ELR (cell line): ENCODE measurements at places on chromosomes 5 and 9.
A peak's percentile ranks its signal among the peaks of the same experiment; 100 is the strongest.

DNA sequence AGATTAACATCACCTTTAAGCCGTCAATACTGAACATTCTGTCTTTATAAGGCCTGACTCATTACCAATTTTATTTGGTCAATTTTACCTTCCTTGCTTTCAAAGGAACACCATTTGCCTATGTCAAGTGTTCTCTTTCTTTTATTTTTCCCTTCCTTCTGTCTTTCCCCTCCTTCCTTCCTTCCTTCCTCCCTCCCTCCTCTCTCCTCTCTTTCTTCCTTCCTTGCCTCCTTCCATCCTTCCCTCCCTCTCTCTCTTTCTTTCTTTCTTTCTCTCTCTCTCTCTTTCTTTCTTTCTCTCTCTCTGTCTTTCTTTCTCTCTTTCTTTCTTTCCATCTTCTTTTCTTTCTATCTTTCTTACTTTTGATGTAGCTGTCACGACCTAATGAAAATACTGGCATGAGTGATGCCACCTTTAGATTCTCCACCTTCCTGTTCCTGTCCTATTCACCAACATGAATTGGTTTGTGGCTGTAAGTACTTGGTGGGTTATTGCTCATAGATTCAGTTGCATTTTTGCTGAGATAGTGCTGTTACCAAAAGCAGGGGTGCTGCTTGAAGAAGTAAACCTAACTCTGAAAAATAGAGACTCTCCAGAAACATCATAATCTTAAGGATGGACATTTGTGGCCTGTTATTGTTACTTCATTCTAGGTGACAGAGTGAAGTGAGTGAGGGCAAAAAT, 33.8 kb downstream of the DOCK8 start:
- no peak for DNase-seq

GRCh38 chr5:57671371-57671770, 188.8 kb upstream of the ACTBL2 start:
- DNase-seq, result no peak

DNA sequence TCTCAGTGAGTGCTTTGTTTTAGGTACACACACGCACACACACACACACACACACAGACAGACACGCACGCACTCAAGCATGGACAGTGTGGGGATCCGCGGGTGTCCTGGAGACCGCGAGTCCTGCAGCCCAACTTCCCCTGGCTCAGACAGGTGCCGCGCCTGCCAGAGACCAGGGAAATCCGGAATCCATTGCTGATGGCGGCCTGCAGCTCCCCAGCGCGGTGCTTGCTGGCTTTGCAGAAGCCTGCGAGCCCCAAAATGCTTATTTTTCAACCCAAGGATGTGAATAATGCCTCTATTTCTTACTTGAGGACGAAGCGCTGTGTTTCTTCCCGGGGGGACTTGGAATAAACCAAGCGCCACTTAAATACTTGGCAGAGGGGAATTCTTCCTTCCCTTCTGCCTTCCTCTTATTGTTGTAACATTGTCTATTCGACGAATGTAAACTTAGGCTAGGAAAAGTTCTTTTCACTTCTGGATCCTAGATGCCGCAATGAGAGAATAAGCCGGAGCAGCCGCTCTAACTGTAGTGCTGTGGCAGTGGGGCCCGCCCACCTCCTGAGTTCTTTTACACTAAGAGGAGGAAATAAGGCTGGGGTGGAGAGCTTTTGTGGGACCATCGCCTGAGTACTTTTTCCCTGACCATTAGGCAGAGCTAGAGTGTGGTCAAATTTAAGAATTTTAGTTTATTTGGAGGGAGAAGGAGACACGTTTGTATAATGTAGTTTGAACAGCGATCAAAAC, 802 bp downstream of the ITGA2 start:
- DNase-seq, result peak; percentile 69

GRCh38 chr5:124161266-124161665, 585.2 kb downstream of the ZNF608 start:
- DNase-seq, result no peak

DNA sequence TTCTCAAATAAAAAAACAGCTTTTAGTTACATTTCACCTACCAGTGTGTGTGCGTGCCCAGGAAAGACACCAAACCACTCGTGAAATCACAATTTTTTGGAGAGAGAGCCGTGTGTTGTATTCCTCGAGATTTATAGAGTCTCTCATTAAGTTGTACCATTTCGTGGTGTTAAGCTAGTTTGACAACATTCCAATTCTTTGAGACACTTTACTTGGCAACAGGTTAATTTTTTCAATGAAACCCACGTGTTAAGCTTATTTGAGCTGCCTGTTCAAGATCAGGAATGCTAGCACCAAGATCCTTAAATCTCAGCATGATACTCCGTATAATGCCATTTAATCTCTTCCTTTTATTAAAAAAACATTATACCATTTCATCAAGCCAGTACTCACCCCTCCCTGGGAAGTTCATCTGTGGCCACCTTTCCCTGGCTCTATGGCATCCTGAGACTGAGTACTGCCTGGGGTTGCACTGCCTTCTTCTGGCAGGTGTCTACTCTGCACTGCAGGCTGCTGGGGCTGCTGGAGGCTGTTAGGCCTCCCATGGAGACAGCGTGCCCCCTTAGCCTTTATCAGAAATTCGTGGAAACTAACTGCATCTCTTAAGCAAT, 143.7 kb downstream of the ARHGAP26 start:
- DNase-seq, result no peak

DNA sequence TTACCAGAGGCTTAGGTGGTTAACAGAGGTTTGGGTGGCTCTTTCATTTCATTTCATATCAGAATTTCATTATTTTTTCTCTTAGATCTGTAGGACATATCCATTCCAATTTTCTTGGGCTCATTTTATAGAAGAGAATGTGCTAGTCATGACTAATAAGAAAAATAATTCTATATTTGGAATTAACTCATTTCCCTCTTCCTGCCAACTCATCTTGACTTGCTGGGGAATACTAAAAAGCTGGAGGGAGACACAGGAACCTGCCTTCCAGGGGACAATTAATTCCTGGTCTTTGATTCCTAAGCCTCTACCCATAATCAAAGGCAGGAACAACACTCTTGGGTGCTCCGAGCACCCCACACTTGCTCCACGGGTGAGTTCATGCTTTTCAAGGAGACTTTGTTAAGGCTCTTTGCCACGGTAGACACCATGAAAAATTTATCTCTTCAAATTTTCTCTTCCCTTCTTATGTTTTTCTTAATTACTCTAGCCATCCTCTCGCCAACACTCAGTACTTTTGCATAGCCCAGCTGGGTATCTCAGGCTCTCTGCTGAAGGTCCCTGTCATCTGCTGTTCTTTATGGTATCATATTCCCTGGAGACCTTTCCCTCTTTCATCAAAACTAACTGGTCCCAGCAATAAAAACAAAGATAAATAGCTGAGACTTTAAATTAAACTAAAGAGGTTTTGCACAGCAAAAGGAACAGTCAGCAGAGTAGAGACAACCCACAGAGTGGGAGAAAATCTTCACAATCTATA, 273.9 kb downstream of the NPR3 start:
- peak; percentile 65 for DNase-seq

- no peak for DNase-seq
Observed at GRCh38 chr5:172852490-172853354, 18.7 kb downstream of the ERGIC1 start.

DNA sequence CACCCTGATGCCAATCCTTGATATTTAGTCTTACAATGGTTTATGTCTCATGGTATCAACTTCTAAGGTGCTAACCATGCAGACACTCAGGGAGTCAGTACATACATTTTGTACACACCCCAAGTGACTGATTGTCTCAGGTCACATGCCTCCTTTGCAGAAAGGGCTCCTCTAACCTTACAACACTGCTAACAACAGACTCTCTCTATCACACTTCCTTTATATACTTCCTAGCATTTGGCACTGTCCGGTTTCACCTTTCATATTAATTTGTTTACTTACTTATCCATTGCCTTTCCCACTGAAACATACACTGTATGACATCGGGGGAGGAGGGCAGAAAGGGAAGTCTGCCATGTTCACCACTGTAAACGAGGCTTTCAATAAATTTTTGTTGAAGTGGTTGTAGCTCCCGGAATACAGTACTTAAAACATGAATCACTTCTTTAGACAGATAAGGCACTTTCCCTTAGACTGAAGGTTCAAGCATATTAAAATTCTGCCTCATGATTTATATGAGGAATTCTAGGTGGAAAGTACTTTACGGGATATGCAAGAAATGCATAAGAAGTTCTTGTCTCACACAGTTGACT, 20.6 kb downstream of the EMB start:
- no peak for DNase-seq

DNA sequence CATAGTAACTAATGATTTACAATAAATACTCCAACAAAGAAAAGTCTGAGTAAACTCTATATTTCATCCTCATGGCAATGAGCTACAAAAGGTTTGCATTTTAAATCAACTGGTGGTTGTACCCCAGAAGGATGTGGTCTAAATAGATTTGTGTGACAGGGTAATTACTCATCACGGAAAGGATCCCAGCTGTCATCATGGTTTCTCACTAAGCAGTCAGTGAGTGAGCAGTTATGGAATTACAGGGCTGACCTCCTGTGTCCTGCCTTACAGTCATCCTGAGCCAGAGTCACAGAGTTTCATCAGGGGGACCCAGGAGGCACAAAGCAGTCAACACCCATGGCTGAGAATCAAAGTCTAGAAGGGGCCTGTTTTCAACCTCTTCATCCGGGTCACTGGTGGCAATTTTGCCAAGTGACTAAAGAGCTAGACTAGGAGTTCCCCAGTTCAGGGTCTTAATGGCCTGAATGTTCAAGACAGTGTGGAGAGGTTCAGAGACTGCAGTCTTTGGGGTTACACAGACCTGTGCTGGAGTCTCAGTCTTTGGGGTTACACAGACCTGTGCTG, 210.7 kb upstream of the SLC24A2 start:
- peak; percentile 98 for DNase-seq

DNA sequence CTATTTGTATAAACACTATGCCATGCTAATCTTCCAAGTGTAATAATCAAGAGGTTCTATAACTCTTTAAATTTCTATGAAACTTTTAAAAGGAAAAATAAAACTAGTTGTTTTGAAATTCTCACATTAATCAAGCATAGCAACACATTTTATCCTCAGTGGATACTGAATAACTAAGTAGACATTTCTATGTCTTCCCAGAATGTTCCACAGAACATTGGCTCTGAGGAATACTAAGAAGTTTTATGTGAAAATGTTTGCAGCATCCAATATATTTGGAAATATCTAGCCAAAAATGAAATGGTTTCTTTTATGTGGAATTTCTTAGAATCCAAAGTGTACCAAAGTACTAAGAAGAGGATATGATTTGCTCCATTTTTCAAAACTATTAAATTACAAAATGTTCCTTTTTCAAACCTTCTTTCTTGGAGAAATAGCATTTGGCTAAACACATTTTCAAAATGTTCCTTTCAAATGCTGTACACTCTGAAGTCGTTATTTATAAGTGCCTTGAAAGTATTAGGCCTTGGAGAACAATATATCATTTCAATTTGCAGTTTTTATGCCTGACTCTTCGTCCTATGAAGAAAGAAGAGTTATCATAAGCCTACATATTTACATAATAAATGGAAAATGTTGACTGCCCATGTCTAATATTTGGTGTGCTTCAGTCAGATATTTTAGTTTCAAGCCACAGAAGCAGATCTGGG, 175.6 kb upstream of the COX7C start:
- no peak for DNase-seq

GRCh38 chr9:70668751-70669150, 254.3 kb upstream of the KLF9 start:
- no peak for DNase-seq
